ENCODE measurements at places on chromosomes 3 and 15. TPM values are rescaled to one million over a fixed set of nuclear protein-coding genes. Genes with fewer than 3 reads are reported as not detected.

DNA sequence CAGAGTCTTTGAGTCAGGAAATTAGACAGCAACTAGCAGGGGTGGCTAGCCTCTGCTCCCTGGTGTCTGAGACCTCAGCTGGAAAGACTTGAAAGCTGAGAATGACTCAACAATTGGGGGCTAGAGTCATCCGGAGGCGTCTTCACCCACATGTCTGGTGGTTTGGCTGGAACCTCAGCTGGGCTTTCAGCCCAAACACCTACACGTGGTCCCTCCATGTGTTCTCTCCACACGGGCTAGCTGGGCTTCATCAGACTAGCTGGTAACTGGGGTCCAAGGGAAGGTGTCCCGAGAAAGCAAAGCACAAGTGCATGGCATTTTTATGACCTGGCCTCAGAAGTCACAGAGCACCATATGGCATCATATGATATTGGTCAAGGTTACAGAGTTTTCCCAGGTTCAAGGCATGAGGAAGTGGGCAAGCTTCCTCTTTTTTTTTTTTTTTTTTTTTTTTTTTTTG is 19.9 kb upstream of the ABHD2 start:
- no peak for ATAC-seq
- H3K27ac ChIP-seq, result no peak overlapping the region
- H3K4me1 ChIP-seq, result no peaks in the 10 kb centered on the region
- H3K4me3 ChIP-seq, result no peak overlapping the region

GRCh38 chr3:115986555-115987207 is 363.4 kb downstream of the GAP43 start:
- H3K27me3 ChIP-seq, result no peaks in the 10 kb centered on the region
- no peaks in the 10 kb centered on the region for H3K4me1 ChIP-seq
- H3K27ac ChIP-seq, result no peak overlapping the region
- no peak overlapping the region for H3K4me3 ChIP-seq
- no peak for ATAC-seq

GRCh38 chr3:176796371-176796770 is 400.9 kb downstream of the TBL1XR1 start:
- no peaks in the 10 kb centered on the region for H3K27me3 ChIP-seq
- ATAC-seq, result no peak
- H3K27ac ChIP-seq, result no peak overlapping the region
- H3K4me1 ChIP-seq, result no peaks in the 10 kb centered on the region
- no peak overlapping the region for H3K4me3 ChIP-seq
- no peaks in the 10 kb centered on the region for H3K36me3 ChIP-seq

Gene RASL12
- total RNA-seq, result 43.2 TPM

DNA sequence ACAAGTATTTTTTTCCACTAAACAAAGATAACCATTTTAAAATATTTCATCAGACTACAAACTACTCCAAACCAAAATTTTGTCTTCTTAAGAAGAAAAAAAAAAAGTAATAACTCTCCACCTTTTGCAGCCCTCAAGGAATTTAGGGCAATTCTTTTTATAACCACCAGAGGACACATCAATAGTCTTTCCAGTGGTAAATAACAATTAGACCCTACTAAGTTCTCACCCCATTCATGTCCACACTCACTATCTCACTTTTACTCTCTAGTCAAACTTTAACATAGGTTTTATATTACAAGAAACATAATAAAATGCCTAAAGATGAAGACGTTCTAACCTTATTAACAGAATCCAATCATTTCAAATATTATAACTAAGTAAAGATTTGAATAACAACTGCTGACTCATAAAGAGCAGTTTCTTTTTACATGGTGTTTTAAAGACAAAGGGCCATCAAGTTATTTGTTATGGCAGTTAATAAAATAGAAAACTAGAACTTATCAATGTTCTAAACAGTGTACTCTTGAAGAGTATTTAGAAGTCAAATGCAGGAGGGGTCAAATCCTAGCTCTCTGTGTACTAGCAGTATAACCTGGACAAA is 33.0 kb downstream of the CCDC39 start:
- H3K4me1 ChIP-seq, result no peaks in the 10 kb centered on the region
- no peak overlapping the region for H3K27ac ChIP-seq
- no peaks in the 10 kb centered on the region for H3K36me3 ChIP-seq
- ATAC-seq, result no peak
- H3K4me3 ChIP-seq, result no peak overlapping the region

Gene RHOV
- 7.0 TPM for total RNA-seq

- H3K27ac ChIP-seq, result no peak overlapping the region
- H3K27me3 ChIP-seq, result no peaks in the 10 kb centered on the region
- no peak for ATAC-seq
These were observed 92.4 kb downstream of the MB21D2 start for GRCh38 chr3:192825216-192825615.

Gene STRIT1
- total RNA-seq, result not detected

GRCh38 chr3:149832086-149832485 is 19.1 kb downstream of the RNF13 start:
- no peaks in the 10 kb centered on the region for H3K4me1 ChIP-seq
- H3K27ac ChIP-seq, result no peak overlapping the region
- no peaks in the 10 kb centered on the region for H3K36me3 ChIP-seq
- H3K4me3 ChIP-seq, result no peak overlapping the region
- no peak for ATAC-seq

Gene DNASE1L3
- 2.4 TPM for total RNA-seq

DNA sequence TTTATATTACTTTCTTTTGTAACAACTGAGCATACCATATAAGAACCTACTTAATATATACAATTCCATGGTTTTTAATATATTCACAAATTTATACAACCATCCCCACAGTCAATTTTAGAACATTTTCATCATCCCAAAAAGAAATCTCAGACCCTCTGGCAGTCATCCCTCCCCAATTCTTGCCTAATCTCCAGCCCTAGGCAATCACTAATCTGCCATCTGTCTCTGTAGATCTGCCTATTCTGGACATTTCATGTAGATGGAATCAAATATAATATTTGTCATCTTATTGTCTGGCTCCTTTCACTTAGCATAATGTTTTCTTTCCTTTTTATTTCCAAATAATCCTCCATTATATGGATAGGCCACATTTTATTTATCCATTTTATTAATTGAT is 92.5 kb downstream of the LARS2 start:
- ATAC-seq, result no peak
- H3K4me3 ChIP-seq, result no peak overlapping the region
- H3K36me3 ChIP-seq, result no peaks in the 10 kb centered on the region
- H3K27ac ChIP-seq, result no peak overlapping the region
- H3K27me3 ChIP-seq, result no peaks in the 10 kb centered on the region

DNA sequence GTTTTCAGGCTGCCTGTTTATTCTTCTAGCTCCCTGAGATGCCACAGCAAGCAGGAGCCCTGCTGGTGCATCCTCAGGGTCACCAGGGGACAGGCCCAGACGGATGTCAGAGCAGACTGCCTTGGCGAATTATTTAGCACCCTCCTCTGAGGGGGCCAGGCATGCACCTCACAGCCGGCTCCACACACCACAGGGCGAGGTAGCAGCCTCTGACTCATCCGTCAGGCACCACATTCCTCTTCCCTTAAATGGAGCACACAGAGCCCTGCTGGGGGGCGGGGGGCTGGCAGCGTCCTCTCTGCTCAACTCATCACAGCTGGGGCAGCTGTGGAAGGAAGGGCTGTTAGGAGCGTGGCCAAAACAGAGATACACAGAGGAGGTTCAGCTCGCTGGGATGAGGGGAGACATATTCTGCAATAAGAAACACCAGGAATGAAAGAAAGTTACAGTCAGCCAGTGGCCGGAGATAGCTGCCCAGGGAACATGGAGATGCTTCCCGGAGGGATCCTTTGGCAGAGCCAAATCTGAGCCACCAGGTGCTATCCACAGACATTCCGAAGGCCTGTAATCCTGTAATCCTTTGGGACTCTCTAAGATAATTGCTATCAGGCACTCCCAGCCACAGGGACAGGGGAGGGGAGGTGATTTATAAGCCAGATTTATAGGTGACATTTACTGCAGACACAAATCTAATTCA is 13.9 kb upstream of the PRICKLE2 start:
- peak; percentile 97 for ATAC-seq
- peaks cover 27% of the 10 kb centered on the region for H3K36me3 ChIP-seq
- H3K27ac ChIP-seq, result peak overlapping the region; percentile 87
- no peak overlapping the region for H3K4me3 ChIP-seq
- H3K4me1 ChIP-seq, result peaks cover 63% of the 10 kb centered on the region

GRCh38 chr3:134255404-134255803 is 4.7 kb upstream of the RYK start:
- no peak for ATAC-seq
- H3K27me3 ChIP-seq, result no peaks in the 10 kb centered on the region
- H3K36me3 ChIP-seq, result no peaks in the 10 kb centered on the region
- H3K27ac ChIP-seq, result no peak overlapping the region
- no peaks in the 10 kb centered on the region for H3K4me1 ChIP-seq

DNA sequence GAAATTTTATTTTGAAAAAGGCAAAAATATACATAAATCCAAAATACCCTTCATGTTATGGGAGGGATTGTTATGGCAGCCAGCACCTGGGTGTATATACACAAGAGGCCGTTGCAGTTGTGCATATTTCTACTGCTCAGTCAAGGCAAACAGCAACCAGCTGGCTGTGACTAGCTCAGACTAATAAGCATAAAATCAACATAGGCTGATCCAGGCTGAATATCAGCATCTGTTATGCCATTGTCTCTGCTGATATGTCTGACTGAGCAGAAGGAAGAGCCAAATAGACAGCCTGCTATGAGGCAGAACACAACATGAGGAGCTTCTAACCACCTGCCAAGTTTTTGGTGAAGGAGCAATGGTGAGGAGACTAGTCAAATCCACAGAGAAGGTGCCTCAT is 457.5 kb upstream of the ALCAM start:
- H3K4me1 ChIP-seq, result no peaks in the 10 kb centered on the region
- no peak for ATAC-seq
- H3K4me3 ChIP-seq, result no peak overlapping the region
- no peaks in the 10 kb centered on the region for H3K36me3 ChIP-seq

GRCh38 chr3:133881492-133881891 is 14.2 kb downstream of the RAB6B start:
- no peak for ATAC-seq
- H3K4me1 ChIP-seq, result peaks cover 17% of the 10 kb centered on the region
- no peak overlapping the region for H3K4me3 ChIP-seq
- H3K27ac ChIP-seq, result no peak overlapping the region
- no peaks in the 10 kb centered on the region for H3K36me3 ChIP-seq

Gene ZNF502
- 5.8 TPM for total RNA-seq

- H3K4me1 ChIP-seq, result peaks cover 5% of the 10 kb centered on the region
- no peak for ATAC-seq
- no peak overlapping the region for H3K27ac ChIP-seq
- H3K4me3 ChIP-seq, result no peak overlapping the region
These were observed 46.7 kb downstream of the RAD54L2 start for GRCh38 chr3:51585197-51585596.

Gene STARD9
- 78.4 TPM for total RNA-seq

Gene DISP2
- total RNA-seq, result 0.07 TPM

DNA sequence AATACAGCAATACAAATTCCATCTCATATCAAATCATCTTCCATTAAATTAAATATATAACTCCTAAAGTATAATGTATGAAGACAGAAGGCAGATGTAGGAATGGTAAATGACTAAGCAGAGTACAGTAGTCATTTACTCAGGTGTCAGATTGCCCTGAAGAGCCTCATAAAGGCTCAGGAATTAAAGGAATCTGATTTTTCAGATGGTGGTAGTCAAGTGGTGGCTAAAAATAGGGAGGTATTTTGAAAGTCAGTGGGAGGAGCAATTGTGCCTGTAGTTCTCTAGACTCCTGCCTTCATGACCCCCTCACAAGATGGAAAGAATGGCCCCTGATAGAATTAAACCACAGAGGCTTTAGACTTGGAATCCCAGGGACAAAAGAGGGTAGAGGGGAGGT is 142.7 kb upstream of the SYNPR start:
- H3K4me3 ChIP-seq, result no peak overlapping the region
- ATAC-seq, result no peak
- no peaks in the 10 kb centered on the region for H3K27me3 ChIP-seq
- H3K36me3 ChIP-seq, result no peaks in the 10 kb centered on the region
- no peak overlapping the region for H3K27ac ChIP-seq
- H3K4me1 ChIP-seq, result no peaks in the 10 kb centered on the region

- no peaks in the 10 kb centered on the region for H3K36me3 ChIP-seq
- no peak overlapping the region for H3K27ac ChIP-seq
- ATAC-seq, result no peak
- no peaks in the 10 kb centered on the region for H3K27me3 ChIP-seq
- no peak overlapping the region for H3K4me3 ChIP-seq
These were observed 314.3 kb downstream of the CHST2 start for GRCh38 chr3:143433787-143434378.

Gene GALNT15
- 114 TPM for total RNA-seq

GRCh38 chr3:195207056-195207455 is 63.9 kb downstream of the XXYLT1 start:
- no peak for ATAC-seq
- H3K4me3 ChIP-seq, result no peak overlapping the region
- H3K27ac ChIP-seq, result peak overlapping the region; percentile 88
- H3K4me1 ChIP-seq, result peaks cover 6% of the 10 kb centered on the region

- H3K4me3 ChIP-seq, result no peak overlapping the region
- no peaks in the 10 kb centered on the region for H3K27me3 ChIP-seq
- no peak overlapping the region for H3K27ac ChIP-seq
These were observed 90.7 kb downstream of the SCN11A start for GRCh38 chr3:38960953-38961622.

Gene TF
- total RNA-seq, result 0.78 TPM

GRCh38 chr3:177213801-177214535 is 16.7 kb upstream of the TBL1XR1 start:
- no peaks in the 10 kb centered on the region for H3K4me1 ChIP-seq
- H3K36me3 ChIP-seq, result no peaks in the 10 kb centered on the region
- ATAC-seq, result no peak
- H3K27me3 ChIP-seq, result no peaks in the 10 kb centered on the region
- no peak overlapping the region for H3K27ac ChIP-seq

Gene NT5DC2
- total RNA-seq, result 21.7 TPM

Gene TRH
- 0.30 TPM for total RNA-seq

DNA sequence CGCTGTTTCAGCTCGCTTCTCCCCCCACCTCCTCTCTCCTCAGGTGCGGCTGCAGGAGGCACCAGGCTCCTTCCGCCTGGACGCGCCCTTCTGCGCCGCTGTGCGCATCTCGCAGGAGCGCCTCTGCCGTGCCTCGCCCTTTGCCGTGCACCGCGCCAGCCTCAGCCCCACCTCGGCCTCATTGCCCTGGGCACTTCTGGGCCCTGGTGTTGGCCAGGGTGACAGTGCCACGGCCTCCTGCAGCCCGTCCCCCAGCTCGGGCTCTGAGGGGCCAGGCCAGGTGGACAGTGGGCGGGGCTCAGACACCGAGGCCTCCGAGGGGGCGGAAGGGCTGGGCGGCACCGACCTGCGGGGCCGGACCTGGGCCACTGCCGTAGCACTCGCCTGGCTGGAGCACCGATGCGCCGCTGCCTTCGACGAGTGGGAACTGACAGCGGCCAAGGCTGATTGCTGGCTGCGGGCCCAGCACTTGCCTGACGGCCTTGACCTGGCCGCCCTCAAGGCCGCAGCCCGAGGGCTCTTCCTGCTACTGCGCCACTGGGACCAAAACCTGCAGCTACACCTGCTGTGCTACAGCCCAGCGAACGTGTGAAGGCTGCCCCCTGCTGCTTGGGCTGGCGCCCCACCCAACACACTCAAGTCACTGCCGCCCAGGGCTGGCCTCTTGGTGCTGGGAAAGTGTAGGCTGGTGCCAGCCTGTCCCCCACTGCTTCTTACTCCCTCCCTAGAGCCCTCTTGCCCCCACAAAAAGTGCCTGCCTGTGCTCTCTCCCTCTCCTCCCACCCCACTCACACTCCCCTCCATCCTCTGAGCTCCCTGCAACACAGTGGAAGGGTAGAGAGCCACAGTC is 7.1 kb downstream of the ALG3 start:
- ATAC-seq, result peak; percentile 50
- H3K27ac ChIP-seq, result no peak overlapping the region
- H3K4me3 ChIP-seq, result no peak overlapping the region
- H3K36me3 ChIP-seq, result no peaks in the 10 kb centered on the region
